ENCODE measurements at places on chromosomes 2 and 18.

DNA sequence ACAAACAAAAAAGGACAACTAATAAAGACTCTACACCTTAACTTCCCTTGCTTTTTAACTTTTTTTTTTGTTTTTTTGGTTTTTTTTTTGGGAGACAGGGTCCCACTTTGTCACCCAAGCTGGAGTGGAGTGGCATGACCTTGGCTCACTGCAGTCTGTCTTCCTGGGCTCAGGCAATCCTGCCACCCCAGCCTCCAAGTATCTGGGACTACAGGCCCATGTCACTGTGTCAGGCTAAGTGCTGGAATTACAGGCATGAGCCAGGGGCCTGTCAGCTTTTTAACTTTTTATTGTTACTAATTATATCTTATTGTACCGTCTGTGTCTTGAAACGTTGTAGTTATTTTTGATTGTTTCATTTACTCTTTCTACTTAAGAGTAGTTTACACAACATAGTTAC is 25.5 kb downstream of the WDR7 start:
- no peak for DNase-seq

- no peak for DNase-seq
Observed at GRCh38 chr18:44452346-44452745, 228.3 kb upstream of the SETBP1 start.

- DNase-seq, result peak; percentile 75
Observed at GRCh38 chr2:84830095-84830494, 50.8 kb downstream of the TRABD2A start.

DNA sequence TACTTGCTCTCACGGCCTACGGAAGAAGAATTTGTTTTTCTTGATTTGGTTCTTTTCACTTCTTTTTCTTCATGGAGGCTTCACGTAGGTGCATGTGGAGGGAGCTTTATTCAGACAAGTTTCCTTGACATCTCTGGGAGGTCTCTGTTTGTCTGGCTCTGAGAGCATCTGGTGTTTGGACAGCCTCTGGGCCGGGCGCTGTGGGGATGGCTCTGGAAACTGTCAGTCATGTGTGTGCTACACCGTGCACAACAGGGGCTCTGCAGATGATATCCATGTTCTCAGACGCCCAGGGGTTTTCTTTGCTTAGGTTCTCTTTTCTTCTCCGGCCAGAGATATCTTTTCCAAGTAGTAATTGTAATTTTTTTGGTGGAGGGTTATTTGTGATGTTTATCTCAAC is 130.7 kb downstream of the SH3RF3 start:
- DNase-seq, result no peak

DNA sequence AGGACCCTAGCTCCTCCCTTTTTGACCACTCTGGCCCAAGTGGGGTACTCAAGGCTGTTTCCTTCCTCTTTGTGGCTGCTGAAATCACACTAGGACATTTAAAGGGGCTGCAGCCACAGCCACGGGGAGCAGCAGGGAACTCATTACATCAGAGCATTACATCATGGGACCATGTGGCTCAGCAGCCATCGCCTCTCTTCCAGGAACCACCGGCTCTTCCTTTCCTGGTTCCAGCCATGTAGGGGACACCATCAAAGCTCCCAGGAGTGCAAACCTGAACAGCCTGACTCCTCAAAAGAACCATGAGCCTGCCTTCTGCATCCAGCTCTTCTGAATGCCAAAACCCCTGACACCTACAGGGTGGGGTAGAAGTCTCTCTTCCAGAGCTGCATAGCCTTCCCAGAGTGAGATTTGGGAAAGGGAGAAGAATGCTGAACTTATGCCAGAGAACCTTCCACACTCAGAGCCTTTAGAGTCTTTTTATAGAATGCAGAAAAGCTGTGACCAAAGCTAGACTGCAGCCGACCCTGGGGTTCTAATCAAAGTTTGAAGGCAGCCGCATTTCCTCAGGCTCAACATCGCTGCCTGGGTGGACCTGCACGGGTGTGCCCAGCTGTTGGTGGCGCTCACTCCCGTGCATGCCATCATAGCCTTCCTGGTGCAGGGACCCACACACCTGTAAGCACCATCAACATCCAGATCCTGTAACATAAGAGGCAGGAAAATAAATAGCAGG is 121.7 kb downstream of the KLHL29 start:
- peak; percentile 52 for DNase-seq

DNA sequence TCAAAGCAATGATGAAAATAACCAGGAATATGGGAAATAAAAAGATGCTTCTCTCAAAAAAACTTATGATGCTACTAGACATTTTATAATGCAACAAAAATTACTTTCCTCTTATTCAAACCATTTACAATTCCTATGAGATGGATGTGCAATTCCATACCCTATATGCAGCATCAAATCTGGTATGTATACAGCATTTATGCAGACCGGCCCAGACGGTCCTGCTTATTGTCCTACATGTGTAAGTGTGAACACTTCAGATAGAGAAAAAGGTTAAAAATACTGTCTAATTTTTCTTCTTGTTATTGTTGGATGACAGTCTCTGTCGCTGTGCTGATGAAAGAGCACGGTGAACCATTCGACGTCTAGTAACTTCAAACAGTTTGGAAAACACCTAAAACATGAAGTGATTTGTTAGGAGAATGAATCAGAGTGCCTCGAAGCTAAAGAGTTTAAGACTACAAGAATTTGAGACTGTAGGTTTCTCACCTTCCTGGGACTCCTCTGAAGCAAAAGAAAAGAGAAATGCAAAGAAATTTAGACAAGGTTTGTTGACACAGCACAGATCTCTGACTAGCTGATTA is 80.8 kb downstream of the ATL2 start:
- DNase-seq, result no peak

GRCh38 chr18:35807811-35808335 is 164.6 kb upstream of the RMP24 start:
- DNase-seq, result no peak

- no peak for DNase-seq
Observed at GRCh38 chr2:182148344-182148743, 162.7 kb downstream of the PPP1R1C start.

- DNase-seq, result no peak
Observed at GRCh38 chr2:171319164-171319810, 114.5 kb downstream of the METTL8 start.

DNA sequence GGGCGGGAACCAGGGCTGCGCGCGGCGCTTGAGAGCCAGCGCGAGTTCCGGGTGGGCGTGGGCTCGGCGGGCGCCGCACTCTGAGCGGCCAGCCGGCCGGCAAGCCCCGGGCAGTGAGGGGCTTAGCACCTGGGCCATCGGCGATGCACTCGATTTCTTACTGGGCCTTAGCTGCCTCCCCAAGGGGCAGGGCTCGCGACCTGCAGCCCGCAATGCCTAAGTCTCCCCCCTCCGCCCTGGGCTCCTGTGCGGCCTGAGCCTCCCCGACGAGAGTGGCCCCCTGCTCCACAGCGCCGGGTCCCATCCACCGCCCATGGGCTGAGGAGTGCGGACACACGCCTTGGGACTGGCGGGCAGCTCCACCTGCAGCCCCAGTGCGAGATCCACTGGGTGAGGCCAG is 36.5 kb upstream of the MAP2 start:
- peak; percentile 32 for DNase-seq

- DNase-seq, result no peak
Observed at GRCh38 chr2:65079017-65079416, 22.8 kb downstream of the CEP68 start.

DNA sequence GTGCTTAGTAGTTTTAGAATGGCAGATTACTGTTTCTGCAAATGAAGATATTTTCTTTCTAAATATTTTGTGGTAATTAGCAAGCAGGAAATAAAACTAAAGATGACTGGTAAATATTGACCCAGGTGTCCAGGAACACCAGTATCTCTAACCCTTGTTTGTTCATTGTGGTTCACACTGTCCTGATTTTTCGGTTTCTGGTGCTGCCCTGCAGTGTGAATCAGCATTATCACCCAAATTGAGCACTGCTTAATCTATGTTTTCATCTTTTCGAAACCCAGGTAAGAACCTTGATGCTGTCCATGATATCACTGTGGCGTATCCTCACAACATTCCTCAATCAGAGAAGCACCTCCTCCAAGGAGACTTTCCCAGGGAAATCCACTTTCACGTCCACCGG is 167.4 kb downstream of the CAPN13 start:
- DNase-seq, result no peak

DNA sequence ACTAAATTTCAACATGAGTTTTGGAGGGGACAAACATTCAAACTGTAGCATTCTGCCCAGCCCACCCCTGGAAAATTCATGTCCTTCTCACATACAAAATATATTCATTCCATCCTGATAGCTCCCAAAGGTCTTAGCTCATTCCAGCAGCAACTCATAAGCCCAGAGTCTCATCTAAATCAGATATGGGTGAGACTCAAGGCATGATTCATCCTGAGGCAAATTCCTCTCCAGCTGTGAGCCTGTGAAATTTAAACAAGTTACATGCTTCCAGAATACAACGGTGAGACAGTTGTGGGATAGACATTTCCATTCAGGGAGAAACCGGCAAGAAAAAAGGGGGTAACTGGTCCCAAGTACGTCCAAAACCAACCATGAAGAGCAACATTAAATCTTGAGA is 43.5 kb upstream of the FAHD2A start:
- DNase-seq, result no peak

GRCh38 chr2:46009772-46010171 is 287.4 kb upstream of the EPAS1 start:
- DNase-seq, result no peak

DNA sequence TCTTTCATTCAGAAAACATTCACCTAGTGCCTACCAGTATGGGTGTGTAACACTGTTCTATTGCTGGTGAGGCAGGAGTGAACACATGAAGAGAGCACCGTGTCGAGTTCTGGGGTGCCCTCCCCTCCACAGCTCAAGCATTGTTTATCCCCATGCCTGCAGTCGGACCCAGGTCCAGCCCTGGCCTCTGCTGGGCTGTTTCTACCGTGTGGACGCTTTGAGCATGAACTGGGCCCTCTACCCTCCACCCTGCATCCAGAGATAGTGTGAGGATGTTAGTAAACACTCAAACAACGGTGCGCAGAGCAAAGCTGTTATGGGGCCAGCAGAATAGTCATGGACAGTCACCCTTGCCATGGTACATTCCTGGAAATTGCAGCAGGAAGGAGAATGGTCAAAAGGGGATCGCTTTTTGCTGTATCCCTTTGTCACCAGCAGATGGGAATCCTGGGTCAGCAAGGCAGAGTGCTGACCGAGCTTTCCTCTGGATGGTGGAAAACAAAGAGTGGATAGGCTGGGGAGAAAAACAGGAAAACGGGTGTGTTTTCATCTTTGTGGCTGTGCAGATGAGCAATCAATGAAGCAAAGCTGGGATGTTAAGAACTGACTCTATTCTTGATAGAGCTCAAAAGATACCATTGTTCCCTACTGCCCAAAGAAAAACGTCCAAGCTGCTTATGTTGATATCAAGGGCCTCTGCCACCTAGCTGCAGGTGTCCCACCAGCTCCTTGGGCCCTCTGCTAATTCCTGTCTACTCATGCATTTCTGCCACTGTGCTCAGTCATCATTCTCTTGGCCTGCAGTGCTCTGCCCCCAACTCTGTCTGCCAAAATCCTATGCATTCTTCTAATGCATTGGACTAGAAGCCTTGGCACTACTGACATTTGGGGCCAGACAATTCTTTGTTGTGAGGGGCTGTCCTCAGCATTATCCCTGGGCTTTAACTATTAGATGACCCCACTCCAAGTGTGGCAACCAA is 38.7 kb downstream of the REEP1 start:
- no peak for DNase-seq

DNA sequence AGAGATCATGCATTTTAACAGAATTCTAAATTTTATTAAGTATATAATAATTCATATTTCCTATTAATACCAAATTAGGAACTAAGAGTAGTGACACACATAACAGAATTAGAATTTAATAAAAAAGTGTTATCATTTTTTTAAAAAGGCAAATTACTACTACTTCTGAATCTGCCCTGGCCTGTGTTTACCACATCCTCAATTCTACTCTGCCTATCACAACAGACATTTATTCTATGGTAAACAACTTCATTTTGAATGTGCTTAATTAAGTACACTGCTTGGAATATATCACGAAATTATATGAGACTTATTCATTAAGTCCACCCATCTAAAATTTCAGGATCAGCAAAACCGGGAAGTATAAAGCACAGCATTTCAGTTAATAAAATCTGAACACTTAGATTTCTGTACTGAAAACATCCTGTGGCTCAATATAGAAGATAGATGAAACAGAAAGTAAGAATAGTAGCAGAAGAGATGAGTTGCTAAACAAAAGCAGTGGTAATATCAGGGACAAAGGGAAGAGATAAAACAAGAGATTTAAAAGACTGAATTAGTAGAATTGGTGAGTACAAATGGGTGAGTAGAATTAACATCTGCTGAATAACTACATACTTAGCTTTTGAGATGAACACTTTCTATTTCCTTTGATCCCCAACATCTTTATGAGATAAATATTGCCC is 3.7 kb downstream of the SMC6 start:
- DNase-seq, result no peak

DNA sequence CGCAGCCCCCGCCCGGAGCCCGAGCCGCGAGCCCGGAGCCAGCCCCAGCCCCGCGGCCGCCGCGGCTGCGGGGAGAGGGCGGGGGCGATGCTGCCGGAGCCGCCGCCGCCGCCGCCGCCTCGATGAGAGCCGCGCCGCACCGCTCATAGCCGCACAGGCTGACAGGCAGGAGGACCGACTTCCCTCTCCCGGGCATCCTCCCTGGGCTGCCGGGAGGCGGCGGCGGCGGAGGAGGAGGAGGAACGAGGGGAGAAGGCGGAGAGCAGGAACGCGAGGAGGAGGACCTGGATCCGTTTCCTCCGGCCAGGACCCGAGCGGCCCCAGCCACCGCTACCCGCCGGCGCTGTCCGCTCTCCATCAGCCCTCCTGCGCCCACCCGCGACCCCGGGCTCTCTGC is 370 bp downstream of the KLHL29 start:
- no peak for DNase-seq
